ENCODE measurements at places on chromosomes 5 and 9.

GRCh38 chr9:120875954-120876841, 790 bp downstream of the PHF19 start:
- DNase-seq: peak; percentile 59

- DNase-seq: no peak
Measured at GRCh38 chr5:17398866-17399835, 98.9 kb upstream of the TAF11L2 start.

DNA sequence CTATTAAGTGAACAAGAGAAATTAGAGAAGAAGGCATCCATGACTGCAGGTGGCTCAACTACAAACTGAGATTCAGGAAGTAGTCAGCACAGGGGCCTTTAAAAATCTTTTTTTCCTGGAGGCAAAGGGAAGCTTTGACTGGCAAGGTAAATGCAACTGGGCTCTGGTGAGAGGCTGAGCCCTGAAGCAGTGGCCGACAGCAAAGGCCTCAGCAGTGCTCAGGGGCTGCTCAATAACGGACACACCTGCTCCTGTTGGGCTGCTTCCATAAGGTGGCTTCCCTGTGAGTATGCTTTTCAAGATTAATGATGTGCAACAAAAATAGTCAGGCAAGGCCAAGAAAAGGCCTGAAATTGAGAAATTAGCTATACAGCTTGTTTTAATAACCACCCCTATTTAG, 134.2 kb upstream of the RGMB start:
- DNase-seq: no peak

- no peak for DNase-seq
Measured at GRCh38 chr5:135393691-135394090, 5.3 kb downstream of the MACROH2A1 start.

DNA sequence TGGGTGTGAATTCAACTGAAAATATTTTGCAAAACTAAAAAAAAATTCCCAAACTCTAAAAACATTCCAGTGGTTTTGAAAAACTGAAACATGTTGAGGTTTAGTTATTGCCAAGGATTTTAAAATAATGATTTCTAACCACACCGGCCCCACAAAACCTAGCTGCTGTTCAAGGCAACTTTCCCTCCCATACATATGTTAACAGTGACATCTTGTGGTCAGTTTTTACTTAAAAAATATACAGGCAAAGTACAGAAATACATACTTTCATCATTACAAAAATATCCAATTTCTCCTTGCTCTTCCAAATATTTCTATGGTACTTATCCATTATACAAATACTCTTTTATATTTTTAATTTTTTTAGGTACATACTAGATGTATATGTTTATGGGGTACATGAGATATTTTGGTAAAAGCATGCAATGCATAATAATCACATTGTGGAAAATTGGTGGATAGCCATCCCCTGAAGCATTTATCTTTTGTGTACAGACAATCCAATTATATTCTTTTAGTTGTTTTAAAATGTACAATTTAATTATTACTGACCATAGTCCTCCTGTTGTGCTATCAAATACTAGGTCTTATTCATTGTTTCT, 34.4 kb upstream of the MRPS30 start:
- DNase-seq: peak; percentile 17

DNA sequence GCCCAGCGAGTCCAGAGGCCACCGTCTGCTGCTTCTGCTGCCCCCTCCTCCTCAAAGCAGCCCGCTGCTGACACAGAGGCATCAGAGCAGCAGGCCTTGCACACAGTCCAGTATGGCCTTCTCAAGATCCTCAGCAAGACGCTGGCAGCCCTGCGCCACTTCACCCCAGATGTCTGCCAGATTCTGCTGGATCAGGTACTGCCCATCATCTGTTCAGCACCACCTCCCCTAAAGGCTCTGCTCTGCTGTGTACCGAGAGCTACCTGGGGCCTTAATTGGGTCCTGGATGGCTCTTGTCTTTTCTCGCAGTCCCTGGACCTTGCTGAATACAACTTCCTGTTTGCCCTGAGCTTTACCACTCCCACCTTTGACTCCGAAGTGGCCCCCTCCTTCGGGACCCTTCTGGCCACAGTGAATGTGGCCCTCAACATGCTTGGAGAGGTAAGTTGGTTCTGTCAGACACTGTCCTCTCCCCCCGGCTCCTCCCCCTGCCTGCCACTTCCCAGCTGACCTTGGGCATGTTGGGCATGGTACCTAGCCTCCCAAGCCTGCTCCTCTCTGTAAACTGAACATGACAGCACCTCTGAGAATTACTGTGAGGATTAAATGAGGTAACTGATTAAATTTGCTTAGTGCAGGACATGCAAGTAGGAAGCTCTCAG, 22.7 kb downstream of the SH3GLB2 start:
- DNase-seq: no peak

GRCh38 chr5:81717860-81718259, 33.0 kb downstream of the SSBP2 start:
- no peak for DNase-seq

GRCh38 chr9:4489919-4490704, at the start of gene SLC1A1:
Gene SLC1A1, plus strand, starts transcription at chr9:4490468. Its CDS starts 212 bp downstream, at chr9:4490680.
- DNase-seq: no peak

- no peak for DNase-seq
Measured at GRCh38 chr5:38546691-38547146, 9.7 kb downstream of the LIFR start.

- no peak for DNase-seq
Measured at GRCh38 chr5:56207537-56207936, 25.6 kb downstream of the ANKRD55 start.

GRCh38 chr9:77018058-77018968, 1.1 kb upstream of the FOXB2 start:
- no peak for DNase-seq

DNA sequence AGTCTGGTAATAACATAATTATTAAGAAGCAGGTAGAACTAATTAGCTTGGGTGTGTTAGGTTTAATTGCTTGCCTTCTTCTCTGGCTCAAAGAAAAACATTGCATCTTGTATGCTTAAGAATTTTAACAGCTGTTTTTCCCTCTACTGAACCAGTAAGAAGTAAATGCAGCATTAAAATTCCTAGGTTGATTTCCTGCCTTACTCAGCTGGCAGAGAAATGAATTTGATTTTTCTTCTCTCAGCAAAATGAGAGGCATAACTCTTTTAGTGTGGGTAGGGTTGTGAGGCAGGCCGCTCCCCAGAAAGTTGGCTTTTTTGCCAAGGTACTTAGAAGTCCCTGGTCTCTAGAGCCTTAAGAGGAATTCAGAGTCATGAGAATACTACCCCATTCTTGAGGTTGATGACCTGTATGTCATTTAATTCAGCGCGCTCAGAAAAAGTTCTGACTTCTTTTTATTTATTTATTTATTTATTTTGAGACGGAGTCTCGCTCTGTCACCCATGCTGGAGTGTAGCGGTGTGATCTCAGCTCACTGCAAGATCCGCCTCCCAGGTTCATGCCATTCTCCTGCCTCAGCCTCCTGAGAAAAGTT, 302.6 kb downstream of the ARHGEF28 start:
- no peak for DNase-seq

- DNase-seq: no peak
Measured at GRCh38 chr9:133126697-133127339, 5.8 kb upstream of the RALGDS start.

- DNase-seq: no peak
Measured at GRCh38 chr9:89822996-89823395, 218.2 kb downstream of the GADD45G start.

GRCh38 chr5:152424501-152424900, 19.4 kb upstream of the NMUR2 start:
- DNase-seq: no peak

- DNase-seq: no peak
Measured at GRCh38 chr9:99962680-99963261, 56.3 kb downstream of the STX17 start.

- DNase-seq: no peak
Measured at GRCh38 chr9:76846297-76846696, 59.6 kb downstream of the PRUNE2 start.

DNA sequence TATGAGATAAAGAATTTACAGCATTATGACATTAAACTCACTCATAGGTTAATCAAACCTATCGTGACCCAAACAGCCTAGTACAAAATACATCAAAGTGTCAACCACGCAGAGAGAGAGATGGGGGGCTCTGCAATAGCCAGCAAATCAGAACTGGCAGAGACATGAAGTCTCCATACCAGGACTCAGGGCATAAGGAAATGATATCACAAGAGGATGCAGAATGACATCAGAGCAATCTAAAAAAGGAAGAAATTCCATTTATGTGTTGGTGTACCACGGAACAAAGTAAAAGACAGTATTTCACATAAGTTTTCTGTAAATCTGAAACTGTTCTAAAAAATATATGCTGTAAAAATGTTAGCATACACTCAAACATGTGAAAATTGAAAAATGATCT, 24.6 kb downstream of the BICD2 start:
- no peak for DNase-seq

DNA sequence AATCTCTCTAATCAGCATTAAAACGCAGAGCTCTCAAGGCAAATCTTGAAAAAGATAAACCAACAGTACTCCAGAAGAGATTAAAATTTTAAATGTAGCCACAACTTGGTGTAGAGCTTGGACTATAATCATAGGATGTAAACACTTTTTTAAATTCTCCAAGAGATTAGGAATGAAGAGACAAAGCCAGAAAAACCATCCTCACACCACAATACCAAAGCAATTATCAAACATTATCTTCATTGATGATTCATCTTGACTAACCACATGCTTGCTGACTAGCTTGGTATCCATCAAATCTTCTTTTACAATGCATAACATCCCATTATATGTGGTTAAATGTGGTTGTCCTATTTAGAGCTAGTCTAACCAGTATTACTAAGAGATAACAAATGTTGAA, 815.1 kb downstream of the TLE1 start:
- no peak for DNase-seq

- no peak for DNase-seq
Measured at GRCh38 chr9:123599781-123600180, 243.8 kb downstream of the CRB2 start.

- no peak for DNase-seq
Measured at GRCh38 chr5:126780165-126780827, 3.4 kb downstream of the LMNB1 start.

GRCh38 chr5:171570244-171570825, 150.9 kb downstream of the FGF18 start:
- DNase-seq: no peak

GRCh38 chr9:21491756-21492155, 9.6 kb upstream of the IFNE start:
- no peak for DNase-seq

DNA sequence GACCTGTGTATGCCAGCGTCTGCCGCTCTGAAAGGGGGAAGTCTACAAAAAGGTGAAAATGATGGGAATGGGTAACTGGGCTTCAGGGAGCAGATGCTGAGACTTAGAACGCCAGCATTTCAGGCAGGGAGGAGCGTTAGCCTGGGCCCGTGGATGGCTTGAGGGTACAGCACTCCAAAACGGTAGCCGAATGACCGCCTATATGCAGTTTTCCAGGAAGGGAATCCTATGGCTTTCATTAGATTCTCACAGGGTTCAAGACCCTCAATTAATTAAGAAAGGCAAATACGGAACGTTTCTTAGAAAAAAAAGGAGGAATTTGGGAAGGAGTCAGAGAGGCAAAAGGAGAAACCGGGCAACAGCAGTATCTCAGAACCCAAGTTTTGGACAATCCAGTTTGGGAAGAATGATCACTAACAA, 639 bp downstream of the AMACR start:
- no peak for DNase-seq

GRCh38 chr5:24141046-24141445, 503.7 kb downstream of the CDH10 start:
- no peak for DNase-seq

- DNase-seq: no peak
Measured at GRCh38 chr9:91905991-91906469, 44.0 kb downstream of the ROR2 start.

DNA sequence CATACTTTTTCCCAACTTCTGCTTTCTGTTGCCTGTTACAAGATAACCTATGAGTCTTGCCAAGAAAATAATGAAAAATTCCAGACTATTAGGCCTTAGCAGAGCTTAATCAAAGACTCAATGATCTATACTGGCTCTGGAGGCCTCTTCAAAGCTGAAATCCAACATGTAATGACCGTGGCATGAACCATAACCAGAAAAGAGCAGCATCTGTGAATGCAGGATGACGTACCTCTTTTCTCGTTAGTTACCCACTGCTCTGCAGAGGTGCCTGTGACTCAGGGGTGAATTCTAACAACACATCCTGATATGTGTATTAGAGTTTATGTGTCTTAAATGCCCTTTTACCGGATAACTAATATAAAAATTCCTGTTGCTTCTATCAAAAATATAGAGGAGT, 645.4 kb downstream of the PRELID2 start:
- DNase-seq: no peak

- DNase-seq: no peak
Measured at GRCh38 chr9:123347289-123348060, 8.5 kb upstream of the CRB2 start.

DNA sequence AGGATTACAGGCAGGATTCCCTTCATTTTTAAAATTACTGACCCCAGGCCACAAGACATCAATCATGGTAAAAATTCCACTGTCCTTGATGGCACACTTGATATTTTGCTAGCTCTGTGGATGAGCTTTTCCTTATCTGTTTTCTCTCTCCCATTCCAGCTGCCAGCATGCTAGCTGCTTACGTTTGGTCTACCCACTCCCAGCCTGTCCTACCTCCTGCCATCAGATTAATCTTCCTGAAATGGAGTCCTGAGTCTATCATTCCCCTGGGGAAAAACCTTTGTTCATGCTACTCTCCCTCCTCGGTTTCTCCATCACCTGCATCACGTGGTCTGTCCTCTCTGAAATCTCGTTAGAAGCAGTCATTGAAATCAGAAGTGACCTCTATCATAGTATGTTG, 108.9 kb downstream of the F2RL2 start:
- DNase-seq: no peak

- peak; percentile 24 for DNase-seq
Measured at GRCh38 chr5:14429101-14430050, 152.2 kb upstream of the OTULINL start.

DNA sequence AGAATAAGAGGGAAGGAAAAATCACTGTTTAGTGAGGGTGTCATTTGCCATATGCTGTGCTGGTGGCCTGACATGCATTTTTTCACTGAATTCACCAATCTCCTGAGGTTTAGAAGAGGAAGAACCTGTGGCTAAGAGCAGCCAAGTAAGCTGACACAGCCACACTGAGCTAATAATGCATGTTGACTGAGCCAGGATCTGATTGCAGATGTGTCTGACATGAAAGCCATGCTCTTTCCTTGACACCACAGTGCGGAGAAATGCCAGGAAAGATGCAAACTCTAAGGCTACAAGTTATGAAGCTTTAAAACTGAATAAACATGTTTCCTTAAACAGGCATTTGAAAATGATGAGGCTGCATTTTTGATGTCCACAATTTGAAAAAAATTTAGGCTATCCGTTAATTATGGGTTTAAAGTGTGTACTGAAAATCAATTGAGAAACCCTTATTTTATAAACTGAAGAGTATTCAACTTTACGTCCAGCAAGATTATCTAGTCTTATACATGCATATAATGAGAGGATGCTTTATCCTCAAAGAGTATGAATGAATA, 208.6 kb downstream of the FBN2 start:
- DNase-seq: no peak

- no peak for DNase-seq
Measured at GRCh38 chr5:123813264-123813663, 301.3 kb downstream of the CSNK1G3 start.

All from CMK (cell line).